ENCODE measurements at places on chromosomes 13 and 19.

DNA sequence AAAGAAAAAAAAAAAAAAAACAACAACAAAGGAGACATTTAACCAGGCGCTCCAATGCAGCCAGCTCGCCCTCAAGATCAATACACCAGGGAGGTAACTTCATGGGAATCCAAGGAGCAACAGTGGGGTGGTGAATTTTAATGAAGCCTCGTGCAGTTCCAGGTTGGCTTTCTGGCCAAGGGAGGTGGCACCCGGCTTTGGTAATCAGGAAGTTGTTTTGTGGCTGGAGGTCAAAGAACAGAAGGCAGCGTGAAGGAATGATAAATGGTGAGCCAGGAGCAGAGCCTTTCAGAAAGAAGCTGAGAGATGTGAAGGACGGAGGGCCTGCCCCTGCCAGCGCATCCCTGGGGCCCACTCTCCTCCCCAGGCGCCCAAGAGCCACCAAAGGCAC is 188.2 kb upstream of the TSC22D1 start:
- DNase-seq: no peak

DNA sequence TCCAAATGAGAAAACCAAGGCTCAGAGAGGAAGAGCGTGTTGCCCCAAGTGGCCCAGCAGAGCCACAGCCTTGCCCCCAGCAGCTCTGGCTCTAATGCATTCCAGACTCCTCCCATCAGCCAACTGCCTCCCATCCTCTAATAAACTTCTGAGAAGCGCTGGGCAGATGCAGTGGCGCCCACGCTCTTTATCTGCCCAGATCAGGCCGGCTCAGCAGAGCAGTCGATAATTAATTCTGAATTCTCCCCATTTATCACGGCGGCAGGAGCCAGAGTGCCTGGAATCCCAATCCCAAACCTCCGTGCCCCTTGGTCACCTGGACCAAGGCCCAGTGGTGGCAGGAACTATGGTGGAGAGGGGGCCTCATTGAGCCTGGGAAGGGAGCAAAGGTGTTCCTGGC is 13.9 kb downstream of the TINCR start:
- no peak for DNase-seq

GRCh38 chr13:43229506-43229905 is 206.1 kb downstream of the DNAJC15 start:
- no peak for DNase-seq

- no peak for DNase-seq
Measured at GRCh38 chr13:40370661-40371060, 295.8 kb downstream of the FOXO1 start.

GRCh38 chr13:82436099-82436585 is 1446.1 kb downstream of the SLITRK1 start:
- no peak for DNase-seq

DNA sequence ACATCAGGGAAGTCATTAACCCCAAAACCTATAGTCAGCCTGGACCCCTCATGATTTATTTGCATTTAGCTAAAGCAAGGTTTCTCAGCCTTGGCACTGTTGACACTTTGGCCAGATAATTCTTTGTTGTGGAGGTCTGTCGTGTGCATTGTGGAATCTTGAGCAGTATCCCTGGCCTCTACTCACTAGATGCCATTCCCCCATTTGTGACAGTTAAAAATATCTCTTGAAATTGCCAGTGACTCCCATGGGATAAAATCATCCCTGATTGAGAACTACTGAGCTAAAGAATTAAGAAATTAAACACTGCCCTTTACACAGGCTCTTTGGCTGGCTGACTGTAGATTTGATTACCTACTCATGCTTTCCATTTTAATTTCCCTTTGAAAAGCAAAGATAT is 102.7 kb downstream of the LMO7 start:
- no peak for DNase-seq

DNA sequence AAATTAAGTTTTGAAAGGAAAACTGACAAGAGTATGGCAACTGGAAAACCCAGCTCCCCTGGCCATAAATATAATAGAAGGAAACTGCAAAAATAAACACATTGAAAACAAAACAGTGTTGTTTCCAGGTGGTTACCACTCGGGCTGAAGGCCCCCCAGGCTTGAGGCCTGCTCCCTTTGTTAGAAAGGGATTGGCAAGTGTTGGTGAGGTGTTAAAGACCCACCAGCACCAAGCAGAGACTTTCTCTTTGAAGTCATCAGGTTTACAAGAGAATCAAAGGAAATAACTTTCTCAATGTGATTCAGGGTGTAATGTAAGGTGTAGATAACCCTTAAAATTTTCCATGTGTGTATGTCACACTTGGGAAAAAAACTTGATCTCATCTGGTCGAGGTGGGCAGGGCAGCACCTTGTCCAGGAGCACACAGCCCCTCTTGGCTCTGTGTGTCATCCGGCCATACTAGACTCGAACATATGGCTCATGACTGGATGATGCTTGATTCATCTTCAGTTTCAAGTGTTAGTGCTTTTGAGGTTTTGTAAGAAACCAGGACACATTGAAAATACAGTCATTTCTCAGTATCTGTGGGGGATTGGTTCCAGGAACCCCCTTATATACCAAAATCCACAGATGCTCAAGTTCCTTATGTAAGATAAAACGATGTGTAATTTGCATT is 7.8 kb downstream of the ACTN4 start:
- DNase-seq: peak; percentile 75

DNA sequence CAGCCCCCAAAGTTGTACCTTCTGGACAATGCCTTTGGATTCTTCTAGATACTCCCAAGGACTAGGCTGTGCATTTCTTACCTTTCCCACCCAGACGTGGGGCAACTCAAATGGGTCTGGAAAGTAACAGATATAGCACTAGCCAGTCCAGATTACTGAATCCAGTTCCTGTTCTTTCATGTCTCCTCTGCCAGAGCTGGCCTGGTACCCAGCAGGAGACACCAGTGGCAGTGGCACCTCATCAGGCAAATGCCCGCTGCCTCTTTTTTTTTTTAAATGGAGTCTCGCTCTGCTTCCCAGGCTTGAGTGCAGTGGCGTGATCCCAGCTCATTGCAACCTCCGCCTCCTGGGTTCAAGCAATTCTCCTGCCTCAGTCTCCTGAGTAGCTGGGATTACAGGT is 43.2 kb downstream of the N4BP2L2 start:
- DNase-seq: no peak

DNA sequence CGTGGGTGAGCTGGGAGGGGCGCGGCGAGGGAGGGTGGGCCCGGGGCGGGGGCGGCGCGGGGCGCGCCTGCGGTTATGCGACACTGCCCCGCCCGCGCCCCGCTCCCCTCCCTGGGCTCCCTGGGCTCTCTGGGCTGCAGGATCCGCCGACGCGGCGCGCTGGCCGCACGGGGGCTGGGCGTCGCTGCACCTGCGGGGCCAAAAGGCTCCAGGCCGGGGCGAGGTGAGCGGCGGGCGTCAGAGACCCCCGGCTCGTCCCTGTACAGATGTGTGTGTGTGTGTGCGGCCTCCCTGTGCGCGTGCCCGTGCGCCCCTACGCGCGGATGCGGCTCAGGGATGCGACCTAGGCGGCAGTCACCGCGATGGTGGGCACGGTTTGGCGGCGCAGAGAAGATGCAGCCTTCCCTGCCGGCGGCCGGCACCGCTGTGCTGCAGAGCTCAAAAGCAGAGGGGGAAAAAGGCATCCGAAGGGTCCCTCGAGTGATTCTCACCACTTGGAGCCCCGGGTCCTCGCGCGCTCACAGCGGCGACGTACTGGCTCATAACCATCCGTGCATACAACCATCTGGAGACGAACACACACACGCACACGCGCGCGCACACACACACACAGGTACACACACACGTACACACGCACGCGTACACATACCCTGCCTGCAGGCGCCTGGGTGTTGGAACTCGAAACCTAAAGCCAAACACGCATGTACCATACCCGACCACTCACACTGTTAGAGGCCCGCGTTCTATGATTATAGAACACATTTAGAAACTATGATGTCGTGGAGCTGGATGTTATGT is 709 bp downstream of the ATP8A2 start:
- no peak for DNase-seq

- no peak for DNase-seq
Measured at GRCh38 chr13:87998081-87998480, 326.9 kb downstream of the SLITRK5 start.

DNA sequence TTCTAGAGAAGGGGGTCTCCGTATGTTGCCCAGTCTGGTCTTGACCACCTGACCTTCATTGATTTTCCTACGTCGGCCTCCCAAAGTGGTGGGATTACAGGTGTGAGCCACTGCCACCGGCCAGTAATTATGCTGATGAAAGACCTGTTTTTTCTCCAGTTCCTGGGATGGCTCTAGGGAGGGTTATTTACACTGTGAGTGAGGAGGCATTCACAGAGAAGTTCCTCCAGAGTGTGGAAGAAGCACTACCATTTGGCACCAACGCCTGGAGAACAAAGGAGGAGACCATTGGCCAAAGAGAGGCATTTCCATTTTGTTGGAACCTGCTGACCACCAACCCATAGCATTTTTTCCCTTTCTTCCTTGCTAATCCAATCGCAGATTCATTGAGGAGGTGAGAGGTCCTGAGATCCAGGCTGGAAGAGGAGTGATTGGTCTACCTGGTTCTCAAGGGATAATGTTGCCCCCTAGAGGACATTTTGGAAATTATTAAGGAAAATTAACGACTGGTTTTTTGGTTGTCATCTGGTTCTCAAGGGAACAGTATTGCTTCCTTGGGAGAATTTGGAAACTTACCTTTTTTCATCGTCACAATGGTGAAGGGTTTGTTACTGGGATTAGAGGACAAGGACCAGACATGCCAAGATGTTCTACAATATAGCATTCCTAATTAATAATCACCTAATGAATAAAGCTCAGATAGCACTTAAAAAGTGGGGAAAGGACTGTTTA is 5.5 kb upstream of the SAE1 start:
- no peak for DNase-seq

DNA sequence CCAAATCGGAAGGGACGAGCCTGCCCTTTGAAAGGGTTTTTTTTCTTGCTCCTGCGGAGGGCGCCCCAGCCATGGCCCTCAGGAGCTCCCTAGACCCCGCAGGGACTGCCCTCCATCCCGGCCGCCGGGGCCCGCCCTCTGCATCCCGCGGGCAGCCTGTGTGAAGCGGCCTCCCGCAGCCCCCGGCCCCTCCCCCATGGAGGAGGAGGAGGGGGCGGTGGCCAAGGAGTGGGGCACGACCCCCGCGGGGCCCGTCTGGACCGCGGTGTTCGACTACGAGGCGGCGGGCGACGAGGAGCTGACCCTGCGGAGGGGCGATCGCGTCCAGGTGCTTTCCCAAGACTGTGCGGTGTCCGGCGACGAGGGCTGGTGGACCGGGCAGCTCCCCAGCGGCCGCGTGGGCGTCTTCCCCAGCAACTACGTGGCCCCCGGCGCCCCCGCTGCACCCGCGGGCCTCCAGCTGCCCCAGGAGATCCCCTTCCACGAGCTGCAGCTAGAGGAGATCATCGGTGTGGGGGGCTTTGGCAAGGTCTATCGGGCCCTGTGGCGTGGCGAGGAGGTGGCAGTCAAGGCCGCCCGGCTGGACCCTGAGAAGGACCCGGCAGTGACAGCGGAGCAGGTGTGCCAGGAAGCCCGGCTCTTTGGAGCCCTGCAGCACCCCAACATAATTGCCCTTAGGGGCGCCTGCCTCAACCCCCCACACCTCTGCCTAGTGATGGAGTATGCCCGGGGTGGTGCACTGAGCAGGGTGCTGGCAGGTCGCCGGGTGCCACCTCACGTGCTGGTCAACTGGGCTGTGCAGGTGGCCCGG is 815 bp downstream of the MAP3K10 start:
- DNase-seq: peak; percentile 70

- DNase-seq: peak; percentile 77
Measured at GRCh38 chr19:10086591-10087192, 575 bp downstream of the SHFL start.

DNA sequence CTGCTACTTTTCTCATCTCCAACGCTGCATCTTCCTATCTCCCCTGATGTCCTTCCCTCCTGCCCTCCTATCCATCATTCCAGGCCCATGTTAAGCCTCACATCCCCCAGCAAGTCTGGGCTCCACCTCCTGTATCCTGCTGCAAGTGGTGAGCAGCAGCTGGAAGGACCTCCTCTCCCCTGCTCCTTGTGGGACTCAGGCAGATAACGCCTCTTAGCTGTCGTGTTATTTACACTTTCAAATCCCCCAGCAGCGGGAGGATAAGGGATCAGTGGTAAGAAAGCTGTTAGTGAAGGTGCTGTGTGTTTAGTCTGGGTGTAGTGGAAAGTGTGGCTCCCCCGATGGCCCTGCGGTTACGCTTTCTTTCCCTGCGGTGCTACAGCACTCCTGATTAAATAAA is 211.9 kb downstream of the ZNF536 start:
- DNase-seq: no peak

DNA sequence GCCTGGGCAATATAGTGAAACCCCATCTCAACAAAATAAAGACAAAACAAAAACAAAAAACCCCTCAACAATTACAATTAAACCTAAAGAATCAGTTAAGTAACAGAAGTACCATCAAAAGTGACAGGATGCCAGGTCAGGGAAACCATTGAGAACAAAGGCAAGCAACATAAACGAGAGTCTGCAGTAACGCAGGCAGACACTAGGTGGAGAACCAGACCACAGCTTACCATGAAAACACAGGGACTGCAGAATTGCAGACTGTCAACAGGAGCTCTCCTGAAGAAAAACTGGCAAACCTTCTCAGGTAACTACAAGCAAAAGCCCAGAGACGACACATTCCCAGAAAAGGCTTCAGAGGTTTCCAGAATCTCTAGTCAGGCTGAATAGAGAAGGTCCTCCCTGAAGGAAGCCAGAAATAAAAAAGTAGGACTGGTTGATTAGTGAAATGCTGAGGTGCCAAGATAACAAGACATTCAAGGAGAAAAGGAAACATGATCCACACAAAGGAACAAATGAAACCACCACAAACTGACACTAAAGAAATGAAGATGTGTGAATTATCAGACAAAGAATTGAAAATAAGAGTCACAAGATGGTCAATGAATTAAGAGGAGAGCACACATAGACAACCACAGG is 2.2 kb upstream of the ZNF665 start:
- peak; percentile 88 for DNase-seq
